ENCODE measurements at places on chromosomes 3 and 15.

DNA sequence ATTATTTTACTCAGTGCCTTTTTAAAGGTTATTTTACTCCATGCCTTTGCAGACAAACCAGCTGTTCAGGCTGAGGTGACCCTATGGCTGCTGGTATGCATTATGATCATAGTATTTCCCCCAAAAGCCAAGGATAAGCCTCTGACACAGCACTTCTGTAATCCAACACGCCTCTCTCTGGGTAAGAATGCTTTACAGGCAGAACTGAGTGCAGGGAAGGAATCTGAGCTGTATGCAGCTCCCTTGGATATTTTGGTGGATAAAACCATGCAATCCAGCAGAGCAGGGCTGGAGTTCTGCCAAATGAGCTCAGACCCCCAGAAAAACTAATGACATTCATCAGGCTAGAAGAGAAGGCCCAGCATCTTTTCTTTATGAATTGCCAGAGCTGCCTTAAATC is 11.7 kb upstream of the MAP1A start:
- DNase-seq = no peak

DNA sequence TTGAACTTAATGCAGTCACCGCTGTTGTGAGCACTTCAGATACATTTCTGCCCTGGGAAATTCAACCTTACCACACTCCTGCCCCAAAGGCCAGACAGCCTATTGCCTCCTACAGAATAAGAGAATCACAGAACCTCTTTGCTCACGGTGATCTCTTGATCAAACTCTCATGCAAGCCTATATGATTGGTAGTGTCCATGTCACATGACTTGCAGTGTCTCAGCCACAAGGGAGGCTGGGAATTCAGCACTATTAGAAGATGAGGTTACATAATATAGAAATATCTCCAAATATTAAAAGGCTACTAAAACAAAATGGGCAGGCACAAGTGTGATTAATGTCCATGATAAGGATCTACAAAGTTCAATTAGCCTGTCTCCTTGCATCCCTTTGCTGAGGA is 3.8 kb upstream of the PCOLCE2 start:
- no peak for DNase-seq

- no peak for DNase-seq
Measured at GRCh38 chr3:141465221-141465620, 21.6 kb upstream of the RASA2 start.

DNA sequence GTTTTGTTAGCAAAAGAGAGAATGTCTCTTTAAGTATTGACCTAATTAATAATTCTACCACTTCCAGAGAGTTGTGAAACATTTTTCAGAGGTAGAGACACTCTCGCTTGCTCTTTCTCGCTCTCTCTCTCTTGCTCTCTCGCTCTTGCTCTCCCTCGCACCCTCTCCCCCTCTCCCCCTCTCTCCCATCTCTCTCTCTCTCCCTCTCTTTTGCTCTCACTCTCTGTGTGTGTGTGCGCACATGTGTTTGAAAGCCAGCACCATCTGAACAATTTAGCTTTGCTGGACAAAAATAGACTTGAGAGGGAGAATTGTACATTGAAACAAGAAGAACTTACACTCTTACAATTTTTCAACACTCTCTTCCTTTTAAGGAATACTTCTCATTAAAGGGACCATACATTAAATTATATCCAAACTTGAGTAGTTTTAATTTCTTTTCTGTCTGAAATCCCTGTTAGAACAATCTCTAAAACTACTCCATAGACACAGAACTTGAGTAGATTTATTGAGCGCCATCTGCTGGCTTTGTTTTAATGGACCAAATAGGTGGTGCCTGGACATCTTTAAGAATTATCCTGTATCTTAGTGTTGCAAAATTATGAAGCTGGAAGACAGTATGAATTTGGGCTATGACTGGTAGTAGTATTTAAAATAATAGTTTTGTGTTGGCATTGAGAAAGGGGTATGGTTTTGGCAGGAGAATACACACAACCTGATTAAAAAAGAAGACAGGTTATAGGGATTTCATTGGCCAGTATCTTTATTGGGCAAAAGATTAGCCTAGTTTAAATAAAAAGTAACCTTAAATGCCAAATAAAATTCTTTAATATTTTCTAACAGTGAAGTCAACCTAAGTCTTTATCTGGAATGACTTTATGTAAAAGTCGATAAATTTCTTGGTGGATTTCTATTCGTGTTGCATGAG is 124.6 kb downstream of the AKAP13 start:
- DNase-seq = peak; percentile 66

- DNase-seq = no peak
Measured at GRCh38 chr3:18847583-18848197, 300.6 kb upstream of the KCNH8 start.

DNA sequence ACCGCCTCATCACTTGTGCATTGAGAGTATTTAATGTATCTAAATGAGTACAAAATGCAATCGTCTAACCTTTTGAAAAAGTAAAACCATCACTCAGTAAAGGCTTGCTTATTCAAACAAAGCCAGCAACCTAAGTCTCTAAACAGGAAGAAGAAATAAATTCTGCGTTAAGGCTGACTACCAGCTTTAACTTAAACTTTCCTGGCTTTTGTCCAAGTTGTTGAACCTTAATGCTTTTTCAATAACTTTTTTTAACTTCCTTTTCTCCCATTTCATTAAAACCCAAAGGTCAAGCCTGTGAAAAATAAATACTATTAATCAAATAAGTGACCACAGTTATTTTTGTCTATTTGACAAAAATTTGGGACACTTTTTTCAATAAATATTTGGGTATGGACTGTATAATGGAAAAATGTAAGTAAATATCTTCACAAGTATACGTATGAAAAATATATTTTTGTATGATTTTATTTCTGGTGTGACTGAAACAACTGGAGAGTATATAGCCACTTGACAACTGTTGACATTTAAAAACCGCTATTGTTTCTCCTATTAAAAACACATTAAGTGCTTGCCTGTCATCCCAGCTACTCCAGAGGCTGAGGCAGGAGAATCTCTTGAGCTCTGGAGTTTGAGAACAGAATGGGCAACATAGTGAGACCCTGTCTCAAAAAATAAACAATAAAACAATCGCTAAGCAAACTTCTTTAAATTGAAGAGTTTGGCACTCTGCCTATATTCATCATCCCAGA is 2.9 kb downstream of the KLHL24 start:
- DNase-seq = no peak
